ENCODE measurements at places on chromosomes 4 and X.

GRCh38 chr4:86398187-86398586 lies 38.3 kb upstream of the MAPK10 start:
- DNase-seq, result no peak

DNA sequence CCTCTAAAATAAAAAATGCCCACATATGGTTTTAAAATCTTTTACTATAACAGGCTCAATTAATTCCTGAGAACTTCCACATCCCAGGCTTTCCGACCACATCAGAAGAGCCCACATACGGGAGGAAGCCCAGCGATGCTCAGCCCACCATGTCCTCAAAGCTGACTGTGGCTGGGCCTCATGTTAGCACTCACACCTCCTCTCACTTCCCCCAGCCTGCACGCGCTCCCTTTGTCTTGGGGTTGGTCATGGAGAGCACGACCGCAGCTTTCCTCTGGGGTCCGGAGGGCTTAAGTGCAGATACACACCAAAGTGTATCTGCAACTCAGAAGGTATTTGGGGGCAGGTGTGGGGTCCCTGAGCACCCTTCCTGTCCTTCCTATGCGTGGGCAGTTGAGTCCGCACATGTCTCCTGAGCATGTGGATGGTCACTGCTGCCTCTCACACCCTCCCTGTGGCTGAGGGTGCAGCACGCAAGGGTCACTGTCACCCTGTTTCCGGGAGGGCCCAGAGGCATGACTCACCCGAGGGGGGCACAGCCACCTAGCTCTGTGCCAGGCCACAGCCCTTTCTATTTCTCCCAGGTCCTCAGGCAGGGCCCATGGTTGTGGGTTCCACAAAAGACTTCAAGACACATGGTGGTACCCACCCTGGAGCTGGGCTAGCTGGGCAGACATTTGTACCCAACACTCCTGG lies 21.2 kb downstream of the WDR1 start:
- peak; percentile 42 for DNase-seq

DNA sequence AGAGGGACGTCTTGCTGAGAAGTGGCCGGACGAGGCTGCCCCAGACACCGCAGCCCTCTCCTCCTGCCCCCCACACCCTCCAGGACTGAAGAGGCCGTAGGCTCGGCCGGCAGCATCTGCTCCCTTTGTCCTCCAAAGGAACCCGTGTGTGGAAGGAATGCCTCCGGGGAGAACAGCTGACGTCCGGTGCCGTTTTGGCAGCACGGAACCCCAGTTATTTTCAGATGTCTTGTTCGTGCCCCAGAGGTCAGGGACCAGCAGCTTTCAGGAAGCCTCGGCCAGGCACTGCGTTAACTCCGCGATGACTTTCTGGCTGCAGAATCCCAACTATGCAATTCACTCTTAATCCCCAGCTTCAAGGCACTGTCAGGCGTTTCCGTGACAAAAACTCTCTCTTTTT lies 10.9 kb upstream of the PPP2R3B start:
- DNase-seq, result no peak

- no peak for DNase-seq
Observed at GRCh38 chrX:44003975-44004374, 30.8 kb upstream of the NDP start.

GRCh38 chr4:83905952-83906351 lies 370.0 kb downstream of the GPAT3 start:
- DNase-seq, result no peak

DNA sequence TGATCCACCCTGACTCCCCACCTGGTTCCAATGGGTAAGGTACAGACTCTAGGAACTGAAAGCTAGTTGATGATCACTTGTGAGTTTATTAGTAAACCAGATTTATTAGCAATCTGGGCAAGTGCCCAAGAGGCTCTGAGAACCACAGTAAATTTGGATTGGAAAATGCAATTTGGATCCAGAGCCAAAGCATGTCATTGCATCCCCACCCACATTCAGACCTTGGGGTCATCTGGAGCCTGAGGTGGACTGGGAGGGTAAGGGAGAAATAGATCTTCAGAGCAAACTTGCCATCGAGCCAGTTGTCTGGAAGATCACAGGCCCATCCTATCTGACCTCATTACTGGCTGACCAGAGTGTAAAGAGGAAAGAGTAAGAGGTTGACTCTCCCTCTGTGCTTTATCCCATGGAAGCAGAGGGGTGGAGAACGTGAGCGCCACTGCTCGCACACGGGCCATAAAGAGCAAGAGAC lies 78.7 kb upstream of the RASGEF1B start:
- no peak for DNase-seq

GRCh38 chr4:112938461-112939058 lies 110.9 kb upstream of the ANK2 start:
- DNase-seq, result no peak

- no peak for DNase-seq
Observed at GRCh38 chr4:161892951-161893350, 270.8 kb downstream of the FSTL5 start.

Data from CD4-positive, alpha-beta T cell treated with Interleukin-15 for 4 hours (primary cell).